Astrocyte (in vitro differentiated cells and primary cell): ENCODE measurements at places on chromosomes 12 and 14.

DNA sequence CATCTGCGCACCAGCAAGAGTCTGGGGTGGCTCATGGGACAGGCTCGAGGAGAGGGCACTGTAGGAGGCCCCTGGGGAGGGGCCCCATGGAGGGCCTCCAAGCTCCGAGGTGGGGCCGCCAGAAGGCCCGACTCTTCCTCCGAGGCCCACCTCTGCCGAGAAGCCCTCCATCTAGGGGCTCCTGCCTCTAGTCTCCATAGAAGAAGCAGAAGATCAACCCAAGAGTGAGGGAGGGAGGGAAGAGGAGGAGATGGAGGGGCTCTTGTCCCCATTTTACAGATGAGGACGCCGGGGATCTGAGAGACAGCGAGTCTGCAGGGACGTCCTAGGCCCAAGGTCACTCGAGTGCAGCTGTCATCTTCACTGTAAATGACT is 41.2 kb downstream of the DIO3 start:
- no peak for DNase-seq

- no peak for DNase-seq
Measured at GRCh38 chr14:63478437-63478852, 64.7 kb downstream of the PPP2R5E start.

DNA sequence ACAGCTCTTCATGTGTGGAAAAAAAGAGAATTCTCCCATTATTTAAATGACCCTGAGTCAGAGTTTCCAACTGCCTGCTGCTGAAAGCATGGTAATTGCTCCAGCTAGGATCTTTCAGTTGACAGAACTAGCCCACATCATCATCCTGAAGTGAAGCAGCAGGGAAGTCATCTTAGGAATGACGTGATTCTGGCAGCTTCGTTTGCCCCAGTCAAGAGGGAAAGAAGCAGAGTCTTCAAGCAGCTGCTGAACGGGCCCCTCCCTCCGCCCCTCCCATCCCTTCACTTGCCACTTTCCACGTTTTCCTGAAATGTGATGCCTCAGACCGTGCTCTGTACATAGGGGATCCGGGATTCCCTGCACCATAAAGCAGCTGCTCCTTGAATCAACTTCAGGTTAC is 455.0 kb upstream of the TMEM132C start:
- DNase-seq: peak; percentile 99

DNA sequence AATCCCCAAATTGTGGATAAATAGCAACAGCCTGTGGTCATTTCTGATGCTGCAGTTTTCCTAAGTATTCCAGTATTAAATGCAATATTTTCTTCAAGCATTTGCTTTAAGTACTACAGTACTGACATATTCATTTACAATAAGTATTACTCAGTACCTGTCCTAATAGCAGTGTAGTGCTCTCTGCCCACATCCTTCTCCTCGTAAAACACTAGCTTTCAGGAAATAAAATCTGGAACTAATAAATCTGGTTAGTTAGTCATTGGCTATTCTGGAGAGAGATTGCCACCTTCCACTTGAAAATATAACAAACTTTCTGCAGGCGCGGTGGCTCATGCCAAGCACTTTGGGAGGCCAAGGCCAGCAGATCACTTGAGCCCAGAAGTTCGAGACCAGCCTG is 441.5 kb downstream of the PRKD1 start:
- DNase-seq: no peak

DNA sequence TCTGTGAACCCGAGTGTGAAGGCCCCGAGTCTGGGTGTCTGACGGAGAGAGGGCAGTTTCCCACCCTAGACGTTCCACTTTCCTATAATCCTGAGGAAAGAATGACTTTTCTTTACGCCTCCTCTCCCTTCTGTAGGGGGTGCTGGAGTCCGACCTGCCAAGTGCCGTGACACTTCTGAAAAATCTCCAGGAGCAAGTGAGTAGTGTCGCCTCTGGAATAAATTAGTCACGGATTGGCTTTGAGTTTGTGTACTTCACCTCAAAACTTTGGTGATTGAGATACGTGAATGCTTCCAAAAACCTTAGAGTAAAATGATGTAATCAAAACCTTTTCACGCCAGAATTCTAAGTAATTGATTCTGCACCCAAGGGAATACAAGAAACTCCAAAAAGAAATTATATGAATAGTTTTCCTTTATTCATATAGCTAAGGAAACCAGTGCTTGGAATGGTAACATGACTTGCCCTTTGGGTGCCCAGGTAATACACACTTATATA is 452 bp downstream of the NGDN start:
- peak; percentile 5 for DNase-seq

DNA sequence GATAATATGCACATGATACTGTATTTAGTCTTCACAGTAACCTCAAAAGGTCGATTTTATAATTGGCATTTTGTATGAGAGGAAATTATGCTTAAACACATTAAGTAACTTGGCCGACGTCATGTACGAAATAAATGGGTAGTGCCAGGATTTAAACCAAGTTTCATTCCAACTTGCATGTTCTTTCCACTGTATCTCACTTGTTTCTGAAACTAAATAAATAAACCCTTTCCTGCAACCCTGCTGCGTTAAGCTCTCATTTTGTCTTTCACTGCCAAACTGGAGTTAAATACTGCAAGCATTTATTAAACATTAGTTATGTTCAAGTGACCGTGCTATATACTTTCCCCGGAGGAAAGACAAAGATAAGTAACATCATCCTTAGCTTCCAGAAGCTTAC is 293.9 kb upstream of the PRKD1 start:
- no peak for DNase-seq
